Renal cortex interstitium (tissue), 15 donors: ENCODE measurements at places on chromosomes 12 and 14. TPM values are rescaled to one million over a fixed set of nuclear protein-coding genes. Genes with fewer than 3 reads are reported as not detected.

Gene NTN4
- 119 TPM for polyA plus RNA-seq

Gene MAP1LC3B2
- polyA plus RNA-seq: 9.0 TPM

Gene CMA1
- polyA plus RNA-seq: 0.19 TPM

Gene INHBC
- polyA plus RNA-seq: 0.33 TPM

Gene CPNE6
- not detected for polyA plus RNA-seq

Gene COPZ1
- polyA plus RNA-seq: 219 TPM

Gene TMEM63C
- 1.1 TPM for polyA plus RNA-seq

Gene LAG3
- 2.1 TPM for polyA plus RNA-seq

Gene SPTB
- 13.6 TPM for polyA plus RNA-seq

Gene CACNA1C
- 7.8 TPM for polyA plus RNA-seq

Gene TGFB3
- polyA plus RNA-seq: 18.8 TPM

Gene CAPZA3
- polyA plus RNA-seq: 0.30 TPM

Gene FAM222A
- polyA plus RNA-seq: 9.3 TPM

Gene SLC39A2
- 1.2 TPM for polyA plus RNA-seq

DNA sequence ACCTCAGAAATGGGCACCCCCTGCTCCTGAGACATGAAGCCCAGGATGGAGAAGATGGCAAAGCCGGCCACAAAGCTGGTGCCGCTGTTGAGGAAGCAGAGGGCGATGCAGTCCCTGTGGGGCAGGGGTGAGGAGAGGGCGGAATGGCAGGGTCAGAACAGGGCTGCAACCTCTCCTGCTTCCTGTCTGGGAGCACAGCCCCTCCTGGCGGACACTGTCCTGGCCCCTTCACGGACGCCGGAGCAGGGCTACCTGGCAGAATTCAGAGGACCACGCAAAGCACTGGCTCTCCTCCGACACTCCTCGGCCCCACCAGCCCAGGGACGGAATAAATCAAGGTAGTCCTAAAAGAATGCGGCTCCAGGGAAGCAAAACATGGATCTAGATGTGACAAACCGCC is 12.4 kb upstream of the SLC6A12 start:
- no peak for DNase-seq

DNA sequence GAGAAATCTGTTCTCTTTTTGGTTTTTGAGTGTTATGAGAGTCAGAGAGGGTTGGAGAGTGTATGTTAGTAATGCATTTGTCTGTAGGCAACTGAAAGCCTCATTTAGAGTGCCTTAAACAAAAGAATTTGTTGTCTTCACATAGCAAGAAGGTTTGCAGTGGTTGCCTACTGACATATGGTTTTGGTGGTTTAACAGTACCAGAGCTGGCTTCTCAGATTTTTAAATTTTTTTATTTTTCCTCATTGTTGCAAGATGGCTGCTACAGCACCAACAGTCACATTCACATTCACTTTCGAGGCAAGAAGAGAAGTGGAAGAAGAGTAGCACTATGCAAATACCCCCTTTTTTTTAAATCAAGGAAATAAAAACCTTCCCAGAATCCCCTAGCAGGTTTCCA is 106.5 kb downstream of the ADCK1 start:
- no peak for DNase-seq

- DNase-seq: no peak
Observed at GRCh38 chr14:87254331-87254874, 738.6 kb downstream of the GALC start.

DNA sequence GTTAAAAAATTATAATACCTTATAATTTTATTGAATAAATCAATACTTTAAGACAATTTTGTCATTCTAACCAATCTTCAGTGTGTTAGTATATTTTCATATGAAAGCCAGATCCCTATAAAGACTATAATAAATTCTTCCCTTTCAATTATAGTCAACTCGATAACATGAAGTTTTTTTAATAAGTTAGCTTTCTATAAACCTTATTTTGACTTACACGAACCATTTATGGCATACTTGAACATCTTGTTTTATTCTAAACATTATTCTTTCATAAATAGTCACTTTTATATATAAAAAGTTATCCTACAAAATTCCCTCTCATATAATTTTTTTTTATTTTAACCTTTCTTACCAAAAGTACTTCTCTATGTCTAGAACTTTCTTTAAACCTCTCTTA is 1002.3 kb downstream of the TMEM121 start:
- no peak for DNase-seq

- DNase-seq: no peak
Observed at GRCh38 chr14:72844524-72844923, 49.4 kb downstream of the DPF3 start.

DNA sequence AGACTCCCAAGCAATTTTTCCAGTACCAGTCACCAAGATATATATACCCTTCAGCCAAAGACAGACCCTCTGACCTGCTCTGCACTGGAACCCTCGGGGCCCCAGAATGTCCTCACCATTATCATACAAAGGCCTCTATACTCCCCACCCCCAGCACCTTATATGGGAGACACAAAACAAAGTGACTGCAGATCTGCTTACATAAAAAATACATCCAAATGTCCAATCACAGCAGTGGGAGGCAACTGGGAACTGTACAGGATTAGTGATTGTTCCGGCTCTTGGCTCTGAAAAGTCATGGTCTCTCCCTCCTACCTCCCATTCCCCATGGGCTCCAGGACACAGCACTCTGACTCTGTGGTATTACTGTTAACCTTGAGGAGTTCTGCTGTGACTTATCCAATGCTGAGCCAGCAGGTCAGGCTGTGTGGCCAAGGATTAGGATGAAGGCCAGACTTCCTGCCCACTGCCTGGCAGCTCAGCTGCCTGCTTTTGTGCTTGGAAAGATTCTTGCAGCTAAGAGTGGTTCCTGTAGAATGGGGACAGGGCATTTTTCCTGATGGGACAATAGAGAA is 13.7 kb downstream of the OXA1L start:
- DNase-seq: no peak

DNA sequence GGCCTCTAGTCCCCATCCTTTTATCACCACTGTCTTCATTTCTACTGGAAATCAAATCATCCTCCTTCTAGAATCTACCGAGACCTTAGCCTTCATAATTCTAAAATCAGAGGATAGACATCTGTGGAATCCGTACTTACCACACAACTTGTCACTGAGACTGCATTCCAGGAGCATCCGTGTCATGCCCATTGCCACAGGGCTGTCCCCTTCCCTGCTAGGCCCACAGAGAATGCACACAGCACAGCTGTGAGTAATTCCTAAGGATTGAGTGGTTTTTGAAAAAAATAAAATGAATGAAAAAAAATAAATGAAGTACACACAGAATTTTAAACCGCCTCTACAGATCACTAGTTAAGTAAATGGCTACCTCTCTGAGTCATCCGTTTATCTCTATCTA is 21.0 kb upstream of the MAGOHB start:
- DNase-seq: no peak

DNA sequence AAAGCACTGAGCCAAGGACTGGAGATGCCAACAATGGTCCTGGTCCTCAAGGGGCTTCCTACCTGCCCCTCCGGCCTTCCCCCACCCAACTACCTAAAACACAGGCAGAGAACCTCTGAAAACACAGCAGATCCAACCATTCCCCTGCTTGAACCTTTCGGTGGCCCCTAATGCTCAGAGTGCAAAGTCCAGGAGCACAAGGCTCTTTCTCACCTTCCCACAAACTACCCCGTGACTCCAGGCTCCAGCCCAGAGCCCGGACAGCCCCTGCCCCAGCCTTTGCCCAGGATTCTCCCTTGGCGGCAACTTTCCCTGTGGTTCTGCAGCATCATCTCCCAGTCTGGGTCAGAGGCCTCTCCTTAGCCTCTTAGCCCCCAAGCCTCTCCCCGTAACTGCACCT is 1.6 kb upstream of the CD9 start:
- no peak for DNase-seq

GRCh38 chr12:41850046-41850445 is 294.6 kb downstream of the GXYLT1 start:
- DNase-seq: no peak

GRCh38 chr12:118633071-118633470 is 256.7 kb downstream of the SUDS3 start:
- peak; percentile 3 for DNase-seq

GRCh38 chr12:111616177-111616623 is 17.1 kb upstream of the ATXN2 start:
- DNase-seq: no peak

GRCh38 chr12:51817027-51817953 is 31.2 kb downstream of the FIGNL2 start:
- DNase-seq: no peak

- DNase-seq: no peak
Observed at GRCh38 chr14:102103062-102103695, 16.3 kb upstream of the HSP90AA1 start.

DNA sequence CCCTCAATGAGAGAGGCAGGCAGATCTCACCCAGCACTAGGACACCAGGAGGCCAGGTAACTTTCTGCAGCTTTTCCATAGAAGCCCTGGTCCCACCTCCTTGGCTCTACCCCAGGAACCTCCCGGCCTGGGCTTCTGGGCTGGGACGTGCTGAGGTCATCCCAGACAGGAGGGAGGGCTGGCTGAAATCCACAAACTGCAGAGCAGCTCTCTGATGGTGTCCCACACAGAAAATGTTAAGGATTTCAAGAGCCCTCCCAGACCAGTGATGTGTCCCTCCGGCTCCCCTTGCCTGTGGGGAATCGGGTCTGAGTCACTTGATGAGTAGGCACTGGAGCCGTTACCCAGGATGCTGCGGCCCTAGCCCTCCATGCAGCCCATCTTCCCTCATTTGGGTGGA is 124.1 kb downstream of the ESRRB start:
- DNase-seq: no peak

- DNase-seq: no peak
Observed at GRCh38 chr12:48965298-48965838, 6.2 kb downstream of the WNT10B start.

DNA sequence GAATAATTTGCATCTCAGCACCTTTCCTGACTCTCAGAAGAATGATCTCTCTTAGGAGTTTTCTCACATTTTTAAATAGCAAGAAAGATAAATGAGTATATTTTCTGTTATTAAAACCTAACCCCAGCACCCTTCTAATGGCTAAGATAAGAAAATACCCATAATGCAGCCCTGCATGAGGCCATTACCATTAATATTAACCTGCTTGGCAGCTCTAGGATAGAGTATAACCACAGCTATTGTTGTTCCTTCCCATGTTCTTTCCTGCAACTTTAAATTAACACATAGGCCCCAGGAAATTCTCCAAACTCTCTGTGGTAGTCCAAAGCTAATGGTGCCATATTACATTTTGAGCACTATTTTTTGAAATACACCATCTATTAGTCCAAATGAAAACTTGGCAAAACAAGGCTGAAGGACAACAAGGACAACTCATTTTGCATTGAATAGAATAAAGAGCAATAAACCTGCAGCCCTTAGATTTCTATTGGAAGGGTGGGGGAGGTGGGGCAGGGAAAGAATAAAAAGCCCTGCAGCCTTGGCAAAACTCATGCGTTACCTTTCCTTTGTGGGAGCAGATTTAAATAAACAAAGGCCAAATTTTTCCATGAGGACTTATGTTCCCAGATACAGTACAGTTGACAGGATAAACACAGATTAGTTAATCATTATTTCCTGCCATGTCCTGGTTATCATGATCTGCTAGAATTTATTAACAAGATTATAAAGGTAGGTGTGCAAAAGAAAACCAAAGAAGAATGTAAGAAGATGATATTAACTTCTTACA is 46.9 kb downstream of the BTG1 start:
- DNase-seq: no peak

DNA sequence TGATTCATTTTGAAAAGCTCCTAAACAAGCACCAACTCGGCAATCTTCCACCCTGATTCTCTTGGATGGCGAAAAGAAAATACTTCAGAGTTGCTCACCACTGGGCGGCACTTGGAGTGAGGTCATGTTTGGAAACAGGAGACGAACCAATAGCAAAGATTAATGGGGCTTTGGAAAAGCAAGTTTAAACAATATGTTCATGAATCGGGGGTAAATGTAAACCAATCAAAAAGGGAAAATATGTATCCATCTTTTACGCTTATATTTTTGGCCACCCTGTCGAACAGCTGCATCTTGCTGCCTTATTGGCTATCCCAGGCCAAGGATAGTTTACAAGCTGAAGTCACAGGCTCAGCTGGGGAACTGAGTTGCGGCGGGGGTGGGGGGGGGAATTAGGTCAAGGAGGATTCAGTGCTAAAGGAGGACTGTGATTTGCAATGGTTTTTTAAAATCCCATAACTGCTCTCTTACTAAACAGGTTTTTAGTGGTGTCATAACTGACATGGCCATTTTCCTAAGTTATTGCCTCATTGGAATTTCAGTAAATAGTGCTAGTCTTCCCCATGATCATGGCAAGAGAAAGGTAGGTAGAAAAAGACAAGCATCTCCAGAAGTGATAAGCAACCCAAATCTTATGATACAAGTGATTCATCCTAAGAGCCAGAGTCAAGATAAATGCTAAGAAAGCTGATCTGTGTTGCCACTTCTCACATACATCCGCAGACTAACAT is 210.6 kb downstream of the PHLDA1 start:
- no peak for DNase-seq

DNA sequence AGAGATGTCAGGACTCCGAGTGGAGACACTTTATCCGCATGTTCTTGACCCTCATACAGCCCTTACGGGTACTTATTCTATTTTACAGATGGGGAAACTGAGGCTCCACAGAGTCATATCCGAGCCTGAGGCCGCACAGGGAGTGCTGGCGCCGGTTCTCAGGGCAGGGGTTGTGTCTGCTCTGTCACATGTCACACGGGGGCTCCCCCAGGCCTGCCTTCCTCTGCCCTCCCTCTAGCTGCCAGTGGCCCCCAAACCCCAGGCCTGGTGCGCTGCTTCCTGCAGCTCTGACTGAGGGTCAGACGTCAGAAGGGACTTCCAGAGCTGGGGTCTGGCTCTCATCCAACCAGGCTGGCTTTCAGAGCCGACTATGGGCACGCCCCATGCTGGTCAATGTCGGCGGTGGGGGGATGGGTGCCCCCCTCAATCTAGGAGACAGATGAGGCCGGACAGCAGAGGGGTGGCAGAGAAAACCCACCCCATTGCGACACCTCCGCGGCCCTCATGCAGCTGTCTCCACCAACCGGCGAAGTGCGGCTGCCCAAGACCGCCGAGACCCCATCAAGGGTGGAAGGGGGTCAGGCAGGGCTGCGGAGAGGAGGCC is 811 bp upstream of the INF2 start:
- DNase-seq: no peak

- no peak for DNase-seq
Observed at GRCh38 chr12:31106101-31106803, 32.6 kb downstream of the DDX11 start.

DNA sequence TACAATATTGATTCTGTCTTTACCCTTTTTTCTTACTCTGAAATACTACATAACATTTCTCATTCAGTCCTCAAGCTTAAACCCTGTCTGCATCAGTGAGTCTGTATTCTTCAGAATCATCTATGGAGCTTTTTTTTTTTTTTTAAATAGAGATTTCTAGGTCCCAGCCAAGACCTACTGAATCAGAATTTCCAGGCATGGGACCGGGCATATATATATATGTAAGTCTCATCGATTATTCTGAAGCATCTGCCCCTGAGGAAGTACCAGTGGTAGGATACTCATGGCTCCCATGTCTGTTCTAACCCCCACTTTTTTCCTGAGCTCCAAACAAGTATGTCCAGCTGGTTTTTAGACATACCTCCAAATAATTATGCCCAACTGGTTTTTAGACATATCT is 6.1 kb downstream of the DDX47 start:
- no peak for DNase-seq
